ENCODE measurements at places on chromosomes 7 and 10.

DNA sequence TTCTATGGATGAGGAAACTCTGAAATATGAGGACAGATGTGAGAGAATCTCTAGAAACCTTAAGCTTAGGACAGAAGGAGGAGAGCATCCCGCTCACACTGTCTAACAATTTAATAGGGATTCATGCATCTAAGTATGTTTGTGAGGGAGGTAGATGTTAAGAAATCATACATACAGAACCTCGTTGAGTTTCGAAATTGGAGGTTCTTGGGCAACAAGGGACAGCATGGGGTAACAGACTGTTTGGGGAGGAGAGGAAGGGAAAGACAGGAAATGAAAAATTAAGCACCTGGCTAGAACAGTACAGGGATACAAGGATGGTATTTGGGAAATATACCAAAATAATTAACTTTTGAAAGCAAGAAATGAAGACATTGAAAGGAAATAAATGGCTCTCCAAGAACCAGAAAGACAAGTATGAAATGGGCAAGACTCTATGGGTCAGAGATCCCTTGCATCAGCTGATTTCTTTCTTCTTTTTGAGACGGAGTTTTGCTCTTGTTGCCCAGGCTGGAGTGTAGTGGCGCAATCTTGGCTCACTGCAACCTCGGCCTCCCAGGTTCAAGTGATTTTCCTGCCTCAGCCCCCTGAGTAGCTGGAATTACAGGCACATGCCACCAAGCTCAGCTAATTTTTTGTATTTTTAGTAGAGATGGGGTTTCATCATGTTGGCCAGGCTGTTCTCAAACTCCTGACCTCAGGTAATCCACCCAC is 207.9 kb downstream of the CTNNA3 start:
- no peak for DNase-seq

DNA sequence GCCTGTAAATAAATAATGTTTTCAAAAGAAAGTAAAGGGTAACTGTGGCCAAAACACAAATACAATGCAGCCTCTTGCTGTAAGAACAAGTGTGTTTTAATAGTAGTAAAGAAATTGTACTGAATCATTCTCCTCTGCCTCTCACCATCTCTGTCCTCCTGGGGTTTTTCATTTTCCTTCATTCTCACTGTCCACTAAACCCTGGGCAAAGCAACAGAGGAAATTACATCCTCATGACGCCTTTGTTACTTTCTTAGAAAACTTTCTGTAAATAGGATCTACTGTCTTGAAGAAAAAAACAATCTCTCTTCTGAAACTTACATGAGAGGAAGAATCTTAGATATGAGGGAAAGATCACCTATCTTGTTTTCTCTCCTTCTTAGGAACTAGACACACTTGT is 54.6 kb downstream of the ASB4 start:
- no peak for DNase-seq

GRCh38 chr10:68992636-68993440 is 4.2 kb downstream of the KIFBP start:
- peak; percentile 87 for DNase-seq

GRCh38 chr10:84329196-84329611 is 815 bp downstream of the CCSER2 start:
- DNase-seq: peak; percentile 20

DNA sequence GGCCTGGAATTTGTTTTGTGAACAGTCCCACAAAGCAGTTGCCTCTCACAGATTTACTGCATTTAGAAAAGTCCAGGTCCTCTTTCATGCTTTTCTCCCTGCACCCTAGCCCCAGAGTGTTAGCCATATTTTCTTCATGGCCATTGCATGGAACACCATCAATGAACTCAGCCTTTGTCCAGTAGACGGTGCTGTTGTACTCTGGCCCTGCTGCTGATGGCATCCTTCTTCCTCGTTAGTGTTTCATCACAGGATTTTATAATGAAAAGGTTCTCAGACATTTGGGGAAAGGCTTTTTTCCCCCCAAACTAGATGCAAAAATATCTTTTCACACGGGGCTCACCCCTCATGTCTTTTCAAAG is 93.0 kb upstream of the SLC25A13 start:
- DNase-seq: peak; percentile 23

DNA sequence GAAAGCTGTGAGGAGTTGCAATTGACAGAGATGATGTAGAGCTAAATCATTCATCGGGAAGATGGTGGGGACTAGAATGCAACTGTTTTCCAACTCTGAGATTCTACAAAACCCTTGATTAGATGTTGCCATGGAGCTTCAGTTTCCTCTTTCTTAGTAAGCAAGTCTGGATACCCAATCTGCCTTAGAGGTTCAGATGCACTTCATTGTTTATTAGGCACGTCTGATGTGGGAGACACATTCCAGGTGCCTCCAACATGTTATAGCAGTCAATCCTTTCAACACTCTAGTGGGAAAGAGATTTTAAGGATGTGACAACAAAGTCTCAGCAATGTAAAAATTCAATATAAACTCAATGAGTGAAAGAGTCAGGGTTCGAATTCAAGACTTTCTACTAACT is 291.3 kb upstream of the PHYHIPL start:
- DNase-seq: no peak

- DNase-seq: no peak
These were observed 268.0 kb downstream of the ANKRD7 start for GRCh38 chr7:118492466-118492865.

DNA sequence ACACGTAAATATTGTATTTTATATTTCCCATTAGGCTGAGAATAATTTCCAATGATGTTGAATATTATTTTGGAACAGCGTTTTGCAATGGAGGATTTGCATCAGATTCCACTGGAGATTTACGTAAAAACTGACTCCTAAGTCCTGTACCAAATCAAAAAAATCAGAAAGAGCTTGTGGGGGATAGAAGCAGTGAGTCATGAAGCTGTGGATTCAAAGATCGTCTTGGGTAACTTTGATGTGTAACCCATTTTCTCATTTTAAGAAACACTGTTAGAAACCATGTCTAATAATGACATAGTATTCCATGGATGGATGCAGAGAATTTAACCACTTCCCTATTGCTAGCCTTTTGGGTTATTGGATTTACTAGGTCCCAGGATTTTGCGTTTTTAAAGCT is 158.6 kb downstream of the INHBA start:
- DNase-seq: no peak

GRCh38 chr10:20668985-20669384 is 228.1 kb downstream of the NEBL start:
- no peak for DNase-seq

DNA sequence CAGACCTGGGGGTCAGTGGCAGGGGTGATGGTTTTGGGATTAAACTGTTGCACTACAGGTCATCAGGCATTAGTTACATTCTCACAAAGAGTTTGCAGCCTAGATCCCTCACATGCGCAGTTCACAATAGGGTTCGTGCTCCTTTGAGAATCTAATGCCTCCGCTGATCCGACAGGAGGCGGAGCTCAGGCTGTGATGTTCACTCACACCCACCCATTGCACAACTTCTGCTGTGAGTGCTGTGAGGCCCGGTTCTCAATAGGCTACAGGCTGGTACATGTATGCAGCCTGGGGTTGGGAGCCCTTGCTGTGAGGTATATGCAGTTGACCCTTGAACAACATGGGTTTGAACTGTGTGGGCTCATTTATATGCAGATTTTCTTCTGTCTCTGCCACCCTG is 416.4 kb downstream of the GFRA1 start:
- no peak for DNase-seq

DNA sequence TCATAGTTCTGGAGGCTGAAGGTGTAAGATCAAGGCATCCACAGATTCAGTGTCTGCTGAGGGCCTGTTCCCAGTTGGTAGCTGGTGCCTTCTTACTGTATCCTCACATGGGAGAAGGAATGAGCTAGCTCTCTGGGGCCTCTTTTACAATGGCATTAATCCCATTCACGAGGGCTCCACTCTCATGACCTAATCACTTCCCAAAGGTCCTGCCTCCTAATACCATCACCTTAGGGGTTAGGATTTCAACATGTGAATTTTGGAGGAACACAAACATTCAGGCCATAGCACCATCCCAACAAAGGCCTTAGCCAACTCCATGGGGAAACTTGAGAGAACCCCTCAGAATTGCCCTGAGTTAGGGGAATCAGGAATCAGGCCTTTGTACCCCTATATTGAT is 66.1 kb upstream of the CREB5 start:
- DNase-seq: no peak

DNA sequence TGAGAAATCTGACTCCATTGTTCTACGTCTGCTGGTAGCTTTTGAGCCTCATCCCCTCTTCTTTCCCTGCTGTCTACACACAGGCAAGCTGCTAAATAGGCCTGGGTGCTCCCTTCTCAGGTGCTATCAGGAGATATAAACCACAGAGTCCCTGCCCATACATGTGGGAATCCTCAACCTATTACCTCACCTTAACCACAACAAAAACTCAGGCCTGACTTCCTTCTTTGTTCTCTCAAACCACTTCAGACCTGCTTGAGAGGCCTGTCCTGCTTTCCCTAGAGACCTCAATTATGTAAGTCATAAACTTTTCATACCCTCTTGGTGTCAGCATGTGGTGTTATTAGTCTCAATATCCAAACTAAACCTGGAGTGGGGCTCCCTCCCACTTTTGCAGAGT is 75.0 kb upstream of the MAGI2 start:
- DNase-seq: no peak

- DNase-seq: peak; percentile 73
These were observed 15.0 kb upstream of the PCBD1 start for GRCh38 chr10:70903262-70903921.

GRCh38 chr7:107035446-107035845 is 9.1 kb upstream of the PRKAR2B start:
- peak; percentile 92 for DNase-seq

GRCh38 chr10:1515121-1515779 is 222.1 kb downstream of the ADARB2 start:
- no peak for DNase-seq

DNA sequence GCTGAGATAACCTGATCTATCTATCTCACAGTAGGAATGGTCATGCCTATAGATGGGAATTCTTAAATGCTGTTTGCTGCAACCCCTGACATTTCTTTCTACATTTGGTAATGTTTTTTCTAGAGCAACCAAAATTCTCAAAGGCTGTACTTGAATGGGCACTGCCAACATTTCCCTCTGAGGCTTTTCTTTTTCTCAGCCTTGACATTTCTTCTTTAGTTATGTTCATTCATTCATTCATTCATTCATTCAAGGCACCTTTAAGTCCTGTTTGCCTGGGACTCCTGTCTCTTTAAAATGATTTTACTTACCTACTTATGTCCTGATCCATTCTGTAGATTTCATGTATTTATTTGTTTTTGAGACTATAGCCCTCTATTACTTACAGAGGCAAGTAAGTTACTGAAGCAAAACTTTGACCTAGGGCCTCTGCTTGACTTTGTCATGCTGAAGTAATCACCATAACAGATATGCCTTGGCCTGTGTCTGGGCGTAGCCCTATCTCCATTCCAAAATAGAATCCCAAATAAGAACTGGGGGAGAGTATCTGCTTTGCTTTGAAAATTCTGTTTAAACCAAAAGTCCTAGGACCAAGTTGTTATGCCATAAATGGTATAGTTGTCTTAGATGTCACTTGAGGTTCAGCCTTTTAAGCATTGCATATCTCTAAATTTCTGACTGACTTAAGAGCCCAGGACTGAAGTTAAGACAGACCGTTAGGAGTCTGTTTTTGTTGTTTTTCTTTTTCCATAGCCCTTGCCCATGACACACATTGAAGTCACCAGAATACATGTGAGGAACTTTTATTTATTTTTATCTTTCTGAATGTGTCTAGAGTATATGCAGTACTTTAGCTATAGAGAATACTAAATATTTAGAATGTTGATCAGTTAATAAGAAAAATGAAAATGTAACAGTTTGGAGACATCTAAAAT is 59.2 kb downstream of the AKAP9 start:
- no peak for DNase-seq

DNA sequence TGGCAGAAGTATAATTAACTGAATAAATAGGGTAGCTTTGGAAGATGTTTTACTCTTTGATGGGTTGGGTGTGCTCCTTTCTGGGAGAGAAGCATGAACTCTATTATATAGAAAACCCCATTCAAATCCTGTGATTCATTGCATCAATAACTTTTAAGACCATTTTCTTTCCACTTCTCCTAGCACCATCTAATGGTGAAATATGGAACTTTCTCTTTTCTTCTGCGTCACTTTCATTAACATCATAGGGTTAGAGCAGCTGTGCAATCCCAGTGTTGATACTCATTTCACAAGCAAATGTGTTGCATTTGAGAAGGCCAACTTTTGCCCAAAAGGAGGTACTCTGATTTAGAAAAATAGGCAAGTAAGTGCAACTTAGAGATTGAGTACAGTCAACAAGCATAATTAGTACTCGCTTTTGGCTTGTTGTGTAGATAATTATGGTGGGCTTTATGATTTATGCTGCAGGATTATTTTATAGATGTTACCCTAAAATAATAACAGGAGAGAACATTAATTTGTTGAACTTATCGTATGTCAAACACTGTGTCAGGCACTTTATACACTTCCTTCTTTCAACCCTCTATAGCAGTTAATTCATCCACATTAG is 92.9 kb downstream of the CPED1 start:
- peak; percentile 41 for DNase-seq

DNA sequence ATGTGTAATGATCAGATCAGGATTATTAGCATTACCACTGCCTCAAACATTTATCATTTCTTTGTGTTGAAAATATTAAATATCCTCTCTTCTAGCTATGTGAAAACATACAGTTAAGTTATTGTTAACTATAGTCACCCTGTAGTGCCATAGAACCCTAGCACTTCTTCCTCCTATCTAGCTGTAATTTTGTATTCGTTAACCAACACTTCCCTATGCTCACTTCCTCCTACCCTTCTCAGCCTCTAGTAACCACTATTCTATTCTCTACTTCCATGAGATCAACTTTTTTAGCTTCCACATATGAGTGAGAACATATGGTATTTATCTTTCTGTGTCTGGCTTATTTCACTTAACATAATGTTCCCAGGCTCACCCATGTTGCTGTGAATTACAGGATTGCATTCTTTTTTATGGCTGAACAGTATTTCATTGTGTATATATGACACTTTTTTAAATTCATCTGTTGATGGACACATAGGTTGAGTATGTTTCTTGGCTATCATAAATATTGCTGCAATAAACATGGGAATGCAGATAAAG is 132.7 kb upstream of the RHOBTB1 start:
- no peak for DNase-seq

DNA sequence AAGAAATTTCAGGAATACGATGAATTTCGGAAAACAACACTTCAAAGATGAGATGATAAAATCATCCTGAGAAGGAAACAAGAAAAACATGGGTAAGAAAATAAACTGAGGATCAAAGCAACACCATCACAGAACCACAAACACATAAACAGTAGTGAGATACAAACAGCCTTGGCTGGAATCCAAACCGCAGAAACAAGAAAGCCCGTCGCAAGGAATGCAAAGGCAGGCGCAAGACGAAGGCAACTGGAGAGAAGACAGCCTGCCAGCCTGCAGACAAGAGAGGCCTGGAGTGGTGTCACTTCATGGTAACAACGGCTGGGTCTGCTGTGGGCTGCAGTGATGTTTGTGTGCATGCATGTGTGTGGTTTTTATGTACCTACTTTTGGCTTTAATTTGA is 61.8 kb upstream of the DRGX start:
- no peak for DNase-seq

DNA sequence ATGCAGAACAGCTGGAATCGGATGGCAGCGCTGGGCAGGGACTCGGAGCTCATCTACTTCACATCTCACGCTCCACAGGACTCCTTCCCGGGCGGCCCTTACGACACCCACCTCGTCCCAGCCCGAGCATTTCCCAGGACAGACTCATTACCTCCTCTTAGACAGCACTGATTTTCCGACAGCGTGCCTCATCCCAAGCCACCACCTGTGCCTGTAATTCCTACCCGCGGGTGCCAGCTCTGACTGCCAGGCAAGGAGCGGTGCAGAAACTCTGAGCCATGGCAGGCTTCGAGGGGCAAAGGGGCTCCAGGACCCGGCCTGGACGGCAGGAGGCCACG is 25.6 kb downstream of the GPER1 start:
- no peak for DNase-seq
